ENCODE measurements at places on chromosomes 12 and 14.

GRCh38 chr14:39219075-39219499 lies 14.6 kb upstream of the MIA2 start:
- no peak for DNase-seq

GRCh38 chr12:41819948-41820347 lies 324.7 kb downstream of the GXYLT1 start:
- no peak for DNase-seq

DNA sequence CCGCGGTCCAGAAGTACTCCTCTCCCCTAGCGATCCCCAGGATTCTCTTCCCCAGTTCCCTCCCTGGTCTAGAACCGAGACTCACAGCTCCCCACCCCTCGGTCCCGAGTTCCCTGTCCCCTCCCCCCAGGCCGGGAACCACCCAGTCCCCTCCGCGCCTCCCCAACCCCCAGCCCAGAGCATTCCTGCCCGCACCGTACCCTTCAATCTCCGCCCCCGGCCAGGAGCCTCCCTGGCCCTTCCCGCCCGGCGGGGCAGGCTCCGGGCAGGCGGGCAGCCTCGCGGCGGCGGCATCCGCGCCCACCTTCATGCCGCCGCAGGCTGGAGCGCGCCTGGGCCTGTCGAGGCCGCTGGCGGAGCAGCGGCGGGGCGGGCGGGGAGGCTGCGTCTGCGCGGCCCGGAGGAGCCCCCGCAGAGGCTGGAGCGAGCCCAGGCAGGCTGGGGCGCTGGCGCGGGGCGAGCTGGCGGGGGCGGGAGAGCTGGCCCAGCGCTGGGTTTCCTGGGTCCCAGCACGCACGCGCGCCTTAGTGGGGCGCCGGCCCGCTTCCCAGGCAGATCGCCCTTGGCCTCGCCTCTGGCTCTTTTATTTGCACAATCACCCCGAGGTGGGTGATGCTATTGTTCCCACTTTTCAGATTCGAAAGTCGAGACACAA lies 22.2 kb upstream of the GPR132 start:
- no peak for DNase-seq

GRCh38 chr14:92224358-92224954 lies 98.5 kb upstream of the SLC24A4 start:
- DNase-seq, result no peak

DNA sequence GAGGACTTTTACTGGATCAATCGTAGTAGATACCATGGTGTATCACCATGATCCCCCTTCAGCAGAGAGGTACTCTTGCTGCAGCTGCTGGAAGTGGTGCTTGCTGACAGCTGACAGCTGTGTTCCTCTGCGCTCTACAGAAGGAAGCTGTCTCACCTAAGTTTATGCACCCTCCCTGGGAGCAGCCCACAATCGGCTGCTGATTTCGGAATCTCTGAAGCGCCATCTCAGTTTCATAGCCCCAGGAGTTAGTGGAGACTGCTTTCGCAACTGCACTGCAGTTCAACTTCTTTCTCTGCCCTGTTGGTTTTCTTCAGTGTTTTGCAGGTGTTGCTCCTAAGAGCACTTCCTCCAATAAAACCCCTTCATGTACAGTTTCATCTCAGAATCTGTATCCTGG lies 237.9 kb downstream of the PAWR start:
- DNase-seq, result no peak

DNA sequence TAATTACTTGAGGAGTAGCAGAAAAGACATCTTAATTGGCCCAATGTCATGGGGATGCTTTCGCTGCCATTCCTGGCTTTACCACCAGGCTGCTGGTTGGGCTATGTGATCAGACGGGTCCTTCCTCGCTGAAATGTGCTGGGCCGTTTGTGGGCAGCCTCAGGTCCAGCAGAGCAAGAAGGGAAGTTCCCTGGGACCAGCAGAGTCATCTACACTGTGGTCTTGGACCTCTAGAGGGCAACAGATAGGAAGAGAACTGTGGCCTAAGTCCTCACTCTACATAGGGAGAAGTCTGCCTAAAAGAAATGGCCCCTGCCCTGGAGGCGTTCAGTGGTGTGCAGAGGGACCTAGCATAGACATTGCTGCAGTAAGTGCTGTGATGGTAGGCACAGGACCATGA lies 10.9 kb downstream of the EVL start:
- DNase-seq, result no peak

GRCh38 chr12:55875704-55876467 lies 33.1 kb upstream of the MMP19 start:
- DNase-seq, result no peak

DNA sequence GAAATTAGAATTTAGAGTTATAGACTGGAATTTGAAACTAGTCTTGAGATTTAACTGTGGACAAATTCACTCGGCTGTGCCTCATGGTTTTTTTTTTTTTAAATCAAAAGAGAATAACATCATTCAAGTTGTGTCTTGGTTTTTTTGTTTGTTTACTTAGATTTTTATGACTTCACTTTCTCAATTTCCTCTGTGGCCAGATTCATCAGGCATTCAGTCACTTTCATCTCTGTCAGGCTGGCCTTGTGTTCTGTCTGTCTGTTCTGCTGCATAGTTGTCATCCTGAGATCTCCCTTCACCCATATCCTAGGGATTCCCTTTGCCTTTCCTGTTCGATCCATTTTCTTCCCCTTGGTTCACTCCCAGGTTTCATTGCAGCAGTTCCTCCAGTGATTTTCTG lies 10.0 kb downstream of the MARK3 start:
- DNase-seq, result no peak

GRCh38 chr12:57868851-57869268 lies 22.3 kb upstream of the CTDSP2 start:
- DNase-seq, result no peak

DNA sequence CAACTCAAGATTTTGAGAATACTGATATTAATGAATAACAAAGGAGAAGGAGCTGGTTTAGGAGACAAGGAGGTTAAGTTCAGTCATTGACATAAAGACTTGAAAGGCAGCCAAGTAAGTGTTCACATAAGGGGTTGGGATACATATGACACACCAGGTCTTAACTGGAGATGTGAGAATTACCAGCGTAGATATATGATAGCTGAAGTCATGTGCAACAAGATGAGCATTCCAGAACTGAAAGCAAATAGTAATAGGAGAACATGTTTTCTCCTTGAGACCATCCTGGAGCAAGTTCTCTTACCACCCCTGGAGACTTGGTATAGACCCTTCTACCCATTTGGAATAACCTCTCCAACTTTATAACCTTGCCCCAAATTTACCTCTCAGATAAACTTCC lies 43.3 kb upstream of the NPFF start:
- no peak for DNase-seq

- no peak for DNase-seq
Measured at GRCh38 chr14:37090026-37090425, 82.4 kb downstream of the SLC25A21 start.

DNA sequence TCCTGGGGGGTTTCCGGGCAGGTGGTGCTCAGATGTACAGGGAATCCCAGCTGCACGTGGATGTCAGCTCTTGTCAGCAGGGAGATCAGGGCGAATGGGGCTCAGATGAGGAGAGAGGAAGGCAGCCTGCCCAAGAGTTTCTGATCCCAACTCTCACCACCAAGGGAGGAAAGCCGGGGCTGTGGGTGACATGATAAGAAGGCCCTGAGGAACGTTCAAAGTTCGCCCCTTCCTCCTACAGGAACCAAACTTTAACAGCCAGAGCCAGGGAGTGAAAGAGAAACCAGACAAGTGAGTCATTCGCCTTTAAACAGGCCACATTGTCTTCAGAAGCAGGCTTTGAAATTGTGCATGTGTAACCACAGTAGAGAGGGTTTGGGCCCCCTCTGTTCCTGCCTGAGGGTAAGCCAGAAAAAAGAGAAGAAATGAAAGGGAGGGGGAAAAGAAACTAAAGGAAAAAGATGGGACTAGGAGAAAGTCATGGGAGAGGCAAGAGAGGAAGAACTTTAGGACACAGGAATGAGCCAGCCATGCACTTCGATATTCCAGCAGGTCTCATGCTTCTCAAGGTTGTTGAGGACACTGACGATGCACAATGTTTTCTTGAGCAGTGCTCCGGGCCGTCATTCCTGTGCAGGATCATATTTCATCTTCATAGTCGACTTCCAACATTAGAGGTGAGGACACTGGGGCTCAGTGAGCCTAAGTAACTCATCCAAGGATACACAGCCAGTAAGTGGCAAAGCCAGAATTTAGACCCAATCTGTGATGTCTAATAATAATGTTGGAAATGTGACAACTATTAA lies 691.4 kb upstream of the TBX3 start:
- no peak for DNase-seq
